A172 (cell line): ENCODE measurements at places on chromosomes 1 and 21.

- no peak for DNase-seq
These were observed 270.7 kb downstream of the ASTN1 start for GRCh38 chr1:176893625-176894352.

- DNase-seq, result no peak
These were observed 892.3 kb downstream of the LTN1 start for GRCh38 chr21:28100366-28100765.

DNA sequence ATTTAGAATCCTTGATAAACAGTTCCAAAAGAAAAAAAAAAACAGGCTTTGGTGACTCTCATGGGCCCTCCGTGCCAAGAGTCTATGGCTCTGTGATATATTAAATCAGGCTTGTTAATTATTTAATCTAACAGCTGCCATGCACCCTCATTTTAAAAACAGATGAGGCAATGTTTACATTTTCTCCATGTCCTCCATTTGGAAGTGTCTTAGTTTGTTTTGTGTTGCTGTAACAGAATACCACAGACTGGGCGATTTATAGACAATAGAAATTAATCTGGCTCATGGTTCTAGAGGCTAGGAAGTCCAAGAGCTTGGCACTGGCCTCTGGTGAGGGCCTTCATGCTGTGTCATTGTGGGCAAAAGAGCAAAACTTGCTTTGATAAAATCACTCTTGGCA, 58.0 kb downstream of the B3GALT5 start:
- no peak for DNase-seq

GRCh38 chr1:117585086-117585485, 20.8 kb upstream of the TENT5C start:
- DNase-seq, result no peak

DNA sequence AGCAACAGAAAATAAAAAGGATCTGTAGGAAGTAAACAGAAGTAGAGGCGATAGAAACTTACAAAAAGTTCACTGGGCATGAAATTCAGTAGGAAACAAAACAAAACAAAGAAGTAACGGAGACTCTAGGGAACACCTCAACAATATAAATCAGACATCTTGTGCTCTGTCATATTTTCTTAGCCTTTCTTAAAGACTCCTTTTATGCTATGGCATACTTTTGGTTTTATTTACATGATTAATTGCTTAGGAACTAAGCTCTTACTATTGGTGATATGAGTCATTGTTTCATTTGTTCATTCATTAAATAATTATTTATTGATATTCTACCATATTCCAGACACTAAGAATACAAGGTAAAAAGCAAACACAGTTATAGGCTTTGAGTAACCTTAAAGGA, 126.6 kb downstream of the KCNT2 start:
- DNase-seq, result no peak

DNA sequence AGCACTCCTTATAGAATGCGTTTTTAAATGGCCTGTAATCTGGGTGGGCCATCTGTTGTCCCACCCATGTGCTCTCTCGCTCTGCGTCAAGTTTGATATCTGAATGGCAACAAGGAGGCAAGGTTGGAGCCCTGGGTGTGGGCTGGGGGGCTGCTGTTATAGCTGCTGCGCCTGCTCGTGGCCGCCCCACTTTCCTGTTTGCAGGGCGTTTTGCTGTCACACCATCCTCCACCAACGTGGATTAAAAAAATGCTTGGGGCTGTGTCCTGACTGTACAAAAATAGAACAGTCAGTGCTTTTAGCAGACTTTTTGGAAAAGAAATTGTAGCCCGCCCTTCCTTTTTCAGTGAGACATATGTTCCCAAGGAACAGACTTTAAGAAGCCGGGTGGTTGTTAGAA, 25.4 kb downstream of the UMODL1 start:
- DNase-seq, result no peak

GRCh38 chr1:179753061-179753460, 10.0 kb downstream of the FAM163A start:
- no peak for DNase-seq
